ENCODE measurements at places on chromosomes 7 and 10.

GRCh38 chr10:48254750-48255512 is 19.6 kb downstream of the FRMPD2 start:
- DNase-seq, result no peak

- DNase-seq, result no peak
Measured at GRCh38 chr10:86316990-86317389, 49.6 kb downstream of the GRID1 start.

- no peak for DNase-seq
Measured at GRCh38 chr10:122368502-122369254, 5.8 kb upstream of the PLEKHA1 start.

DNA sequence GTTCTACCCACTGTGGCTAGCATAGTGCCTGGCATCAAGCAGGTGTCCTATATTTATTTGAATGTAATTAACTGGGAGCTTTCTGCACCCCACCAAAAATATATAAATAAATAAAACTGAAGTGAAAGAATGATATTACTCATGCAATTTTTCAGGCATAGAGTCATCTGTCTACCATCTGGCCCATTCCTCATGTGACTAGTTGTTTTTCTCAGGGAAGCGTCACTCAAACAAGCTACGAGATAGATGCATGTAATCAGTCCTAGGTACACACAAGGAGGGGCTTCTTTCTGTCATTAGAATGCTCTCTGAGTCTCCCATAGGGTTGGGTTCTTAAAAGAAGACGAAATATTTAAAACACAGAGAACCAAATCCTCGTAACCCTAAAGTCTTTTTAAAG is 255.5 kb upstream of the KMT2E start:
- no peak for DNase-seq

DNA sequence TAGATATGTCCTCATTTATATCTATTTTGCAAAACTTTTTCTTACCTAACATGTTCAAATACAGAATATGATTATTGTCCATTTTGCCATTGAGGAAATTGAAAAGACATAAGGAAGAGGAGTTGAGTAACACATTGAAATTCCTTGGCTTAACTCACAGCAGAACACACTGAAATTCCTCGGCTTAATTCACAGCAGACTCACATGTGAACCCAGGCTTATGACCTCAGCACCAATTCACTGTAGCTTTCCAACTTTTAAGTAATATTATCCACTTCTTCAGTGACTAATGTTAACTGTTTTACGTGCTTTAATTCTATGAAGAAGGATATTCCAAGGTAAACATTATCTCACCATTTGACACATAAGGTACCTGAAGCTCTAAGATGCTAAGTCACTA is 597.5 kb upstream of the PFKP start:
- no peak for DNase-seq

GRCh38 chr10:75544386-75544785 is 113.0 kb downstream of the LRMDA start:
- DNase-seq, result no peak

DNA sequence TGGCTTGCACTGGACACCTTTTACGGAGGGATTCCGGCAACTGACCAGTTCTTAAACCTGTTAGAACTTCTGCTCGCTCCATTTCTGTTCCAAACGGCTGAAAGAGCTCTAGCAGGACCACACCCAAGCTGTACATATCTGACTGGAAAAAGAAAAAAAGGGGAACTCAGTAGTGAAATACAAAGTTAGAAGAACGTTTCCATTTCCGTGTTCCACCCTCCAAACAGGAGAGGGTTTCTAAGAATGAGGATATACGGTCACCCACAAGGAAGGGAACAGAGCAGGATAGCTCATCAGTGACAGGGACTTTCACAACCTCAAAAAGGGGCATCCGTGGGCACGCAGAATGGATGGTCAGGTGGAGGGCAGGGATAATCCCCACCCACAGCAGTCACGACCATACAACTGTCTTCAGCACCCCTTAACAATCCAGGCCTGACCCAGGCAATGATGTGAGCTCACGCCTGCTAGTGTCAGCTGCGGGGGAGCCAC is 4.3 kb upstream of the ANKRD61 start:
- DNase-seq, result no peak

GRCh38 chr10:11444531-11445228 is 166.8 kb downstream of the USP6NL start:
- DNase-seq, result no peak

- DNase-seq, result no peak
Measured at GRCh38 chr7:140639366-140640053, 1.1 kb downstream of the DENND2A start.

- no peak for DNase-seq
Measured at GRCh38 chr7:11458736-11459483, 373.1 kb downstream of the THSD7A start.

DNA sequence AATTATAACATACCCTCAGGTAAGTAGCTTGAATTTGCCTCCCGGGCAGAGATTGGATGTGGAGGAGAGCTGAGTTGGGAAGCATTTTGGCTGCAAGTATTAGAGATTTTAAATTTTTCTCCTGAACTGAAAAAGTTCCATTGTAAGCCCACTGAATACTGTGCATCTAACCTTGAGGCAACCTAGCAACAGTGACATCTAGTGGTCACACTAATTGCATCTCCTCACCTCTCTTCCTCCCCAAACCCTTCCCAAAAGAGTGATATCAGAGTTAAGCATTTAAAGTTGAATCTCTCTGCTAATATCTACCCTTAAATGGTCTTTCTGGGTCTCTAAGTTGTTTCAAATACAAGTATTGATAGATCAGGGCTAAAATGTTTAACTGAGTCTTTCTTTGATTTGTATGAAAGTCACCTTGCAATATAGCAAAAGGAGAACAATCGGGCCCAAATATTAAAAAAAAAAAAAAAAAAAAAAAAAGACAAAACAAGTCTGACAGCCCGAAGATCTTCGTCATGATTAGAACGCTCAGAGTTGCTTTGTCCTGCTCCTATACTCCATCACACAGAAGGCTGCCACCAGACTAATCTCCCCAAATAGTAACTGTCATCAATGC is 40.4 kb upstream of the DLX5 start:
- peak; percentile 1 for DNase-seq

DNA sequence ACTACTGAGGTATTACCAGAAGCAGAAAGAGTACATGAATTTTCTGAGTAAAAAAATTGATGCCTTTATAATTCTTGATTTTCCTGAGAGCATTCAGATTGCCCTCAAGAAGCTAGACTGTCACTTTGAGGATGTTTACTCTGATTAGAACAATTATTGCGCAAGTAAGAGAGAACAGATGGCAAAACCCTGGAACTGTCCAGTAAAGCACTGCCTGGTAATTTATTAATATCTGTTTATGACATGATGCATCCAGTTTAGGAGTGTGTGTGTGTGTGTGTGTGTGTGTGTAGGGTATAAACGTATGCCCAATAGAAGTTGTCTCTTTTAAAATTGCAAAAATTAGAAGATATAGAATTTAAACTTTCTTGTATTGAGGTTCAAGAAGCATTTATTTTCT is 379.7 kb downstream of the PHTF2 start:
- DNase-seq, result no peak

- DNase-seq, result no peak
Measured at GRCh38 chr7:84637568-84638338, 443.2 kb upstream of the SEMA3A start.

DNA sequence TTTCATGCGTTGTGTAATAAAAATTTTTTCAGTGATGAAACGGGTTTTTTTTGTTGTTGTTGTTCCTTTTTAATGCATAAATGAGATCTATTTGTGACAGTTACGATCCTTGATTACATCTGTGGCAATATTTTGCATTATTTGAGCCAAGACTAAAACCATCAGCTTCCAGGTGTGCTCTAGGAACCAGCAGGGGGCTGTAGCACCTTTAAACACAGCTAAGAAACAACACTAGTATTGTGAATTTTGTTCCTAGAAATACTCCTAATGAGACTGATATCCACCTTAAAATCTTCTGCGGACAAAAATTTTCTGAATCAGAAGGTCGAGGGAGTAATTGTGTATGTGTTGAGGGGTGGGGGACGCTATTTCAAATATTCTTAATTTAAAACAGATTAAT is 52.6 kb downstream of the FGFBP3 start:
- no peak for DNase-seq

DNA sequence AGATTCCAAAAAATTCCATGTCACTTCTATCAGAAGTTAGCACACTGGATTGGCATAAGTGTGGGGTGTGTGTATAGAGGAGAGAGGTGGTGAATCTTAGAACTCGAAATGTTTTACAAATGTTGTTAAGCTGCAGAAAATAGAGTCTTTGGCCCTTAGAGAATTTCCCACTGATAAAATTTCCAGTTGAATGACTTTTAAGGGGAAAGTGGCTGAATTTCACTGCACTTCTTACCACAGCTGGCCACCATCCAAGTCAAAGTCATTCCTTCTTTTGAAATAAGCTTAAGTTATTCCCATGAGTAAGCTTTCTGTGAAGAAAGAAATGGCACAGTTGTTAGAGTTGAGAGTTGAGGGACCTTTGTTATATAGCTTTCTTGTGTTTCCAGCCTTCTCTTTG is 13.9 kb downstream of the VCL start:
- no peak for DNase-seq

DNA sequence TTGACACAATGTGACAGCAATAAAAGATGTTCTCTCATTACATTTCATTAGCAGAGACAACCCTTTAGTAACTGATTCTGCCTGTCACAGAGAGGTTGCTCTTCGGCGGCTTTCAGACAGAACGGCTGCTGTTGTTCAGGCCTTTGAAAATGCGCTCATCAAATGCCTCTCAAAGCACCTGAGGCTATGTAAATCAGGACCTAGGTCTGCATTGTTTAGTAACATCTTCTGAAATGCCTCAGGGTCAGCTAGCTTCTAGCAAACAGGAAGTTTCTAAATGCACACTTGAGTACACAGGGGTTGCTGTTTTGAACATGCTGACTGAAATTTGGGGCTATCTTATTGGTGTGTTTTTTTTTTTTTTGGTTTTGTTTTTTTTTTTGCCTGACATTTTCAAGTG is 143.3 kb upstream of the DKK1 start:
- no peak for DNase-seq

DNA sequence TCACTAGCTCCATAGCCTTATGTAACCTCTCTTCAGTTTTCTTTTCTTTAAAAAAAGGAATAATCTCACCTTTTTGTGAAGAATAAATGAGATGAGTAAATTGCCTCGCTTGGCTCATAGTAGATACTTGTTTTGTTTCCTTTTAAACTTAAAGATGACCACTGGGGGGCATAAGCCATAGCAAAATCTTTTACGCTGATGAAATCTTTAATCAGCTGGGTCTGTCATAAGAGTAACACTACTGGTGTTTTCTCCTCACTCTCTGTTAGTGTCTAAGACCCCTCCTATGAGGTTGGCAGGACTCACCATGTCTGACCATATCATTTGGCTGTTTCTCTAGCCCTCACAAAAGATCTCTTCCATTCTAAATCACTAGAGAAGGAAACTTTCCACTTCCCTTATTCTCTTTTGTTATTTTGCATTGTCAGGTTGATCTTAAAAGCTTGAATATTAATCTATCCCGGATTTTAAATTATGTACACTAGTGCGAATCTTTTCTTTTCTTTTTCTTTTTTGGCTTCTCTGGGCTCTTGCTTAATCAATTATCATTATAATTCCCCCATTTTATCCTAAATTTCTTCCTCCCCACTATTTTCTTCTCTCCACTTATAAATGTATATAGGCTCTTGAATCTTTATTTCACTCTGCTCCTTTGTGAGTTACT is 12.5 kb downstream of the STAG3 start:
- no peak for DNase-seq

- no peak for DNase-seq
Measured at GRCh38 chr7:66583490-66584110, 45.1 kb upstream of the KCTD7 start.

GRCh38 chr7:134818613-134819345 is 39.3 kb downstream of the CALD1 start:
- DNase-seq, result no peak

DNA sequence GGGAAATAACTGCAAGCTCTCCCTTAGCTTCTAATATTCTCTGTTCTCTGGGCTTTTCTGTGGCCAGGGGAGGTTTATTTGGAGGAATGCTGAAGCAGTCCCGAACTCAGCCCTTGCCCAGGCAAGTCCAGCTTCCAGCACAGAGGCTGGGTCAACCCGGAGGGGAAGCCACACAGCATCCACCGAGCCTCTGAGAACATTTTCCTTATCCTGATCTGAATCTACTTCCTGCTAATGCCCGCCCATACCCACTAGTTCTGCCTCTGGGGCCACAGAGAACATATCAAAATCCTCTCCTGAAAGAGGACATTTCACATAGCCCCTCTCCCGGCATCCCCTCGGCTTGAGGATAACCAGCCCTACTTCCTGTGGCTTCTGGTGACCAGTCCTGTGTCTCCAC is 31.1 kb downstream of the SH3PXD2A start:
- no peak for DNase-seq

DNA sequence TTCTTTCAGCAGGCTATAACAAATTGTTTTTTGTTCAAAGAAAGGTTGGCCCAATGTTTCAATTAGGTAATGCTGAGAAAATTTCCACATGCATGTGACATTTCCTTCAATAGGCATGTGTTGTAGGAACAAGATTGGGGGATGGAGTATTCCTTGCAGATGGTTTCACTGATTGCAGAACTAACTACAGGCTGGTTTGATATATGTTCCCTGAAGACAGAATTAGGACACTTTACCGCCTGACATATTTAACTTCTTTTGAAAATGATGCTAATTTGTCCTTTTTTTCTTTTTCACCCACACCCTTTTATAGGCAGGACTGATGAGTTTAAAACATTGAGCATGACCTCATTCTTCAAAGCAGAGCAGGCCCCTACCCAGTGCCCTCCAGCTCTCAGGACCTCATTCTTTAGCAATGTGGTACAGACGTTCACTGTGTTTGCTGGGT is 163.3 kb downstream of the CPED1 start:
- no peak for DNase-seq

GRCh38 chr7:12481722-12482121 is 78.1 kb upstream of the VWDE start:
- DNase-seq, result no peak

DNA sequence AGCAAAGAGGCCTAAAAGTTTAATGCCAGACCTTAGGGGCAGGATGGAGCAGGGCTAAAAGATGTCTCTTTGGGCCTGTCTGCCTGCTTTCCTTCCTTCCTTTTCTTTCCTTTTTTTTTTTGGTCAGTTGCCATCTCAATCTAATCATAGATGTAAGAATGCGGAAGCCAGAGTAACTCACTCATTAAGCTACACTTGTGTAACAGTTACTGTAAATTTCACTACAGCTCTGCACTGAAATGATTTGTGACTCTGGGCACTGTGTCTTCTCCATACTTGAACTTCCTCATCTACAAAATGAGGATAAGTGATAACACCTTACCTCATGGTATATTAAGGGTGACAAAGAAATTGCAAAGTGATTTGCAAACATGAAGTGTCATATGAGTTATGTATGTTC is 75.5 kb upstream of the AGK start:
- DNase-seq, result no peak

DNA sequence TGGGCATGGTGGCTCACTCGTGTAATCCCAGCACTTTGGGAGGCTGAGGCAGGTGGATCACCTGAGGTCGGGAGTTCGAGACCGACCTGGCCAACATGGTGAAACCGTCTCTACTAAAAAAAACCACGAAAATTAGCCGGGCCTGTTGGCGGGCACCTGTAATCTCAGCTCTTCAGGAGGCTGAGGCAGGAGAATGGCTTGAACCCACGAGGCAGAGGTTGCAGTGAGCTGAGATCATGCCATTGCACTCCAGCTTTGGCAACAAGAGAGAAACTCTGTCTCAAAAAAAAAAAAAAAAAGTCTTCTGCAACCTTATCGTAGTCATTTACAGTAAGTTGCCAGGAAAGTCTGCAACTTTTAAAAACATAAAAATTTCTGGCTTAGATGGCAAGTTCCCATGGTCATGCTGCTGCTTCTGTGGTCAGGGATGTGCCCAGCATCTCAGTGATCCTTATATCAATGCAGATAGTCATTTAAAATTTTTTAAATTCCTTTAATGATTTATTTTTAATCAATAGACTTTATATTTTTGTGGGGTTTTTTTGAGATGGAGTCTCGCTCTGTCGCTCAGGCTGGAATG is 15.6 kb downstream of the SUFU start:
- no peak for DNase-seq
